ENCODE measurements at places on chromosomes 13 and 19.

- no peak for DNase-seq
These were observed 401.1 kb upstream of the SPRY2 start for GRCh38 chr13:80742033-80742432.

GRCh38 chr19:41872384-41872774 is 4.7 kb upstream of the CD79A start:
- DNase-seq: no peak

- DNase-seq: no peak
These were observed 56.4 kb upstream of the TRPC4 start for GRCh38 chr13:37925878-37926473.

DNA sequence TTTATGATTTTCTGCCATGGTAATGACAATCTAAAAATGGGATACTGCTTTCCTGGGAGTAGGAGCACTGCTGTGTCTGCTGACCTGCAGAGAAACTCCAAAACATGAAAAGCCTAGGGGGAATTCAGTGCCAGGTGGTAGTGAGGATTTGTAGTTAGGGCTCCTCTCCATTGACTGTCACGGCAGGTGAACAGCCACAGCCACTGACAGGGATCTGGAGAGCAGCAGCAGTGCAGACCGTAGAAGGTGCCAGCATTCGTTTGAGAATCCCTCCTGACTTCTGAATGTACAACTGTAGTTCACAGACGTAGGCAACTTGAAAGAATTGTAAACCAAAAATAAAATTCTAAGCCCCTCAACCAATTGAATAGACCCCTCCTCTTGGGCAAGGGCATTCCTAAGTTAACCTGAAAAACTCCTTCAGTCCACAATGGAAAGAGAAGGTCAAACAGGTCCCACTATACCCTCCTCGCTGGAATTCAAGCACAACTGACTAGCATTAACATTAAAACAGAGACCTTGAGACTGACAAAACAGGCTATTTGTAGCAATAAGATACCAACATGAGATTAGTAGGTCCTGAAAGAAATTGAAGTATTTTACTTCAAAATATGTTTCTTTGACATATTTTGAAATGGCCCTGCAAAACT is 1328.8 kb downstream of the OLFM4 start:
- DNase-seq: no peak

GRCh38 chr19:58252102-58252685 is 23.5 kb downstream of the ZNF544 start:
- no peak for DNase-seq

DNA sequence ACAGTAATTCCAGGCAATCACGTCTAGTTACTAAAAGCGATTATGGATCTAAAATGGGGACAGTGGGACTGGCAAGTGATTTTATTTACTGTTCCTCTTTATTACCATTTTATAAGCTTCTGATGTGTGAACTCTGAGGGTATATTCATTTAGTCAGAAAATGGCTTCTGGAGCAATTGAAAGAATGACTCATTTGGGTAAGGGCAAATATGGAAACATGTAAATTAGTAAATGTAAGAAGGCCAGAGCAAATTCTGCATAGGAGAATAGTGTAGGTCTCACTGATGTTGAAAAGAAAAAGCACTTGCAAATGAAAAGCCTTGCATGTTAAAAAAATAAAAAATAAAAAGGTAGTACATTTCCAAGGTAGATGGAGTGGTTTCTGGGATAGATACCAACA is 262.2 kb downstream of the KLF5 start:
- no peak for DNase-seq

DNA sequence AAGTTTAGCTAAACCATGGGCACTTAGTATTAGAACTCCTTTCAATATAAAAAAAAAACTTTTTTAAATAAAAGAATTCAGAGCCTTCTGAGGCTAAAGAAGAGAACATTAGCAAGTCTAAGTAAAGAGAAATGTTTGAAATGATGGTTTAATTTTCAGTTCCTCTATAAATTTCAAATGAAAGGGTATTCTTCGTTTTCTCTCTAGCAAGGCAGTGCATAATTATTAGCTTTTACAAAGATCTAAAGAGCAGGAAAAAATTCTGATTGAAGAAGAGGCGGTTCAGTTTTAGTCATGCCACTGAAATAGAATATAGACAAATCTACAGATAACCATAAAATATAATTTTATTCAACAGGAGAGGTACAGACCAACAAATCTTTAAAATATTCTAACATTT is 18.0 kb downstream of the SUCLA2 start:
- no peak for DNase-seq

GRCh38 chr13:107376341-107377125 is 808.6 kb upstream of the ARGLU1 start:
- no peak for DNase-seq

- no peak for DNase-seq
These were observed 86.5 kb upstream of the FBXL3 start for GRCh38 chr13:77113496-77113895.

GRCh38 chr13:113879494-113880360 is 15.9 kb upstream of the GAS6 start:
- DNase-seq: no peak

- DNase-seq: no peak
These were observed 9.5 kb upstream of the ZNF541 start for GRCh38 chr19:47582320-47582909.

DNA sequence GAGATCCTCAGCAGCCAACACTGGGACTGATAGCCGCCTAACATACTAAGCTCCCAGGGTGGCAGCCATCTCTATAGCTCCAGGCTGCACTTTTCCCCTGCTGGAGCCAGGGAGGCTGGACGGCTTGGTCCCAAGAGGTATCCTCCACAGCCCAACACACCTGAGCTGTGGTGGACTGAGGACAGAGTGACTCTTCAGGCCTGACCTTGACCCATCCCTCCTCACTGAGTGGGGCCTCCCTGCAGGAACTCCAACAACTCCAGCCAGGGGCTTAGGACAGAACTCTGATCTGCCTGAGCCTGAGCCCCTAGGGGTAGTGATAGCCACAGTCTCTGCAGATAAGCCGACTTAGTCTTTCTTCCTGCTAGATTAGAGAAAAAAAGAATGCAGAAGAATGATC is 958.1 kb upstream of the PRR20A start:
- no peak for DNase-seq

DNA sequence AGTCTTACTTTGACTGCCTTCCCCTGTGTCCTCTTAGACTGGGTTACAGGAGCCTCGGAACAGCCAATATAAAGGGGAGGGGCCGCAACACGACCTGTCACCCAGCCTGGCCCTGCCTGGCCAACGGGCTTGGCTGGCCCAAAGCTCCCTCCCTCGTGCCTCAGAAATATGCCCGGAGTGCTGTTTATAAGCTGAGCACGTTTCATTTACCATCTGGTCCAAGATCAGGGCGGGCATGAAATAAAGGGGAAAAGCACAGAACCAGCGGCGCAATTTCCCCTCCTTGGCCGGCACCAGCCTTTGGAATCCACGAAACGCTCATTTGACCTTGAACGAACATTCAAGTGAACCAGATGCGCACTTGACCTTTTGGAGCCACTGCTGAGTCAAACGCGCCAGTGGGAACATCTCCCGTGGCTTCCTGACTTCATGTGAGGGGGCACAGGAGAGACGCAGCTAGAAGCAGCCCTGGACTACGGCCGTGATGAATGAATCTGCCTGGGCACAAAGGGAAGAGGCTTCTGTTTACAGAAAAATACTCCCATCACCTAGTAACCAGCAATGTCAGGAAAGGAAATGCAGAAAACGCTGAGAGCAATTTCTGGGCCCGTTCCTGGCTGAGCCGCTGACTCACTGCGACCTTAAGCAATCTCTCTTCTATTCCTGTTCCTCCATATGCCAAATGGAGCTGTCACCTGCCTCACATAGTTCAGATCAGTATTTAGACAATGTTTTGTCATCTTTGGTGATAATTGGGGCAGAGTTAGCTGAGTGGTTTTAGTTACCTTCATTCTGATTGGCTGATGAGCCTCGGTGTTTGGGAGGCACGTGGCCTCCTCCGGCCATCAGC is 53.3 kb downstream of the RFX2 start:
- DNase-seq: no peak

GRCh38 chr13:109945206-109945960 is 159.0 kb upstream of the IRS2 start:
- no peak for DNase-seq

GRCh38 chr13:97574926-97575325 is 141.0 kb downstream of the RAP2A start:
- DNase-seq: no peak

DNA sequence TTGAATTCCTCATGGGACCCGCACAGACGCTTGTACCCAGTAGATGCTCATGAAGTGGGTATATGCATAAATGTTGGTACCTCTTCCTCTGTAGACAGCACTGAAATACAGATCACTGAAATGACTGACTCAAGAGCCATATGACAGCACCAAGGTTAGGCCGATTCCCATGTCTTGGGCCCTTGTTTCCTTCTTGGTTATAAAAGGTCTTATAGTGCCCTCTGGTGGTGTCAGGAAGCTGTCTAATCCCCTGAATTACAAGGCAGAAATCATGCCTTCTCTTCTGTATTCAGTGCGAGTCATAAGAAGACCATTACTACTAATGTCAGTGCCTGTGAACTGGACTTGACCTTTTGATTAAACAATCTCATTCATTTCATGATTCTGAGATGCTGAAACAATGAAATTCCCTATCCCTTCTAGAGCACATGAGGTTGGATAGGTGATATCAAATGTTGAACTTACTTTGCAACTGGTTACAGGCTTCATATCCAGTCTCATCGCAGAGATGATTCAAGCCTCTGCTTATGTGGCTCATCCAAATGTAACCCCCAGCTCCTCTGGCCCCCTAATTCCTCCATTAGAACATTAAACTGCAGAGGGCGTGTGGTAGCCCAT is 59.7 kb downstream of the SPATA13 start:
- peak; percentile 38 for DNase-seq

DNA sequence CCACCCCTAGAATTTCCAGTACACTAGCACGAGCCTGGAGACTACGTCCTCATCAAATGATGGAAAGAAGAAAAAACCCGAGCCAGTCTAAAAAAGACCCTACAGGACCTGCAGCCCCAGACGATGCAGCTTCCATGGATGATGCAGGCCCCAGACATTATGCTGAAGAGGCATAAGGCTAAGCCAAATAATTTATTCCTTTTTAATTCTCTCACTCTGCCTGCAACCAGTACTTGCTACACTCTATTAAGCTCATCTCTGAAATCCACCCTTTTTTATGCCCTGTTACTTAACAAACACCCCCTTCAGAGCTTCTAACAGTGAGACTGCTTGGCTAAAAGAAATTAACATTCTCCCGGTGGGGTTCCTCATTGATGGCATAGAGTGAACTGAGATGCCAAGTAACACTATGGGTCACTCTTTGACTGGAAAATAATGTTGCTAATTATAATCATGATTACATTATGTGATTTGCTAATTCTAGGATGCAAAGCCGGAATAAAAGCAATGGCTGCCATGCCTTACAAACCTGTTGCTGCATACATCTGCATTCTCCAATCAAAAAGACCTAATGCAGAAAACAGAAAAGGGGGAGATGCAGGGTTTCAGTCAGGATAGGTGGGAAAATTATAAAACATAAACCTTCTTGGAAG is 1462.4 kb downstream of the UQCRFS1 start:
- no peak for DNase-seq

DNA sequence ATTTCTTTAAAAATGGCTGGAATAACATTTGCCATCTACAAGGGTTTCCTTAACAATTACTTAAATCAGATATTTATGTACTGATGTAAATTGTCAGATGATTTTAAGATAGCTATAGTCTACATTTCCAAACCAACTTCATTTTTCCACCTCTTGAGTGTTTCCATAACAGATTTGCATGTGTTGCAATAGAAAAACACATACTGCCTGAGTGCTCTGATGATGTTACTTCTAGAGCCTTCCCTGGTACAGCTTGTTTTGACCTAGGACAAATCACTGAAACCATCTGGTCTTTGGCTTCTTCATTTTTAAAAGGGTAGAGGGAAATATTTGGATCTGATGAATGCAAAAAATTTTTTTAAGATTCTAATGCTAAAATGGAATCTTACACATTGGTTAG is 245.9 kb downstream of the PCDH9 start:
- no peak for DNase-seq

DNA sequence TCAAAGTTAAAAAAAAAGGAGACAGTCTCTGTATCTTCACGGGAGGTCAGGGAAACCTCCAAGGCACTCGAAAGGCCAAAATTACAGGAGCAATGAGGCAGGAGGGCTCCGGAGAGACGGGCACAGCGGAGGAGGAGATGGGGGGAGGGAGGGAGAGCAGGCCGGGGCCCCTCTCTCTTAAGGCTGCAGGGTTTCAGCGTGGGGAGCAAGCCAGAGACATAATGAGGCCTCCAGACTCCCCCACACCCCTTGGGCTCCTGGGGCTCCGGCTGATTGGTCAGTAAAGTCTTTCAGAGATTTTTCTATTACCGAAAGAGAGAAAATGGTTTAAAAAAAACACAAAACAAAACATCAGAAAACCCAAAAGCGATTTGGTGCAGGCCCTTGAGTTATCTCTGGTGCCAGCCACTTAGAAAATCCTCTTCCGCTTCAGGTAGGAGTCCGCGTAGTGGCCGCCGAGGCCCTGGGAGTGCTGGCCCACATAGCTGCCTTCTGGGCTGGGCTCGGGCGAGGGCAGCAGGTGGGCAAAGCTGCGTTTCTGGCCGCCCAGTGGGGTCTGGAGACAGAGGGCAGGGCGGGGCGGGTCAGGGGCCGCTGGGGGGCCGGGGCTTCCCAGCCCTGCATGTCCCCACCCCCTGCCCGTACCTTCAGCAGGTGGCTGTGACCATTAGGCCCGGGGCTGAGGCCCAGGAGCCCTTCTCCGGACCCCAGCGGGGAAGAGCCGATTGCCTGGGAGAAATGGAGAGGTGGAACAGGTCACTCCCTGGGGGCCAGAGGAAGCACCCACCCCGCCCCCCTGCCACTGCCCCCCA is 1.4 kb upstream of the FDX2 start:
- no peak for DNase-seq

DNA sequence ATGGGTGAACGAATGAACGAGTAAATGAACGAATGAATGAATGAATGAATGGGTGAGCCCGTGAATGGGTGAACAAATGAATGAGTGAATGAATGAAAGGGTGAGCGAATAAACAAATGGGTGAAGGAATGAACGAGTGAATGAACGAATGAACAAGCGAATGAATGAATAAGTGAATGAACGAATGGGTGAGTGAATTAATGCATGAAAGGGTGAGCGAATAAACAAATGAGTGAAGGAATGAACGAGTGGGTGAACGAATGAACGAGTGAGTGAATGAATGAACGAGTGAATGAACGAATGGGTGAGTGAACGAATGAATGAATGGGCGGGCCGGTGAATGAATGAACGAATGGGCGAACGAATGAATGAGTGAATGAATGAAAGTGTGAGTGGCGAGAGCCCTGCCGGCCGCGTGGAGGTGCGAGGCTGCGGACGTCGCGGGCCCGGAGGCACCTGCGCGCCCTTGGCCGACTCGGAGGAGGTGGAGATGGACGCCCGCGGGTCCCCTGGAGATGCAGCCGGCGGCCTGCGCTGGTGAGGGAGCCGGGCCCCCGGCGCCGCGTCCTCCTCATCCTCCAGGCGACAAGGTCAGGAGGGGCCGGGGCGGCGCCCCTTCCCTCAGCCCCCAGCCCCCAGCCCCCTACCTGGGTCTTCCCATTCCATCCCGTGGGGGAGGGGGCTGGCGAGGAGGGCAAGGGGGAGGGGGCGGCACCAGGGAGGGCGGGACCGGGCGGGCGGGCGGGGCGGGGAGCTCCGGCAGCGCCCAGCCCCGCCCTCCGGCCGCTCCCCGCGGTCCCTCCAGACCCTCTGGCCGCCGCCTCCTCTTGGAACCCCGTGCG is 15.4 kb downstream of the ANKRD24 start:
- DNase-seq: no peak

GRCh38 chr13:42543215-42543797 is 30.6 kb upstream of the TNFSF11 start:
- no peak for DNase-seq

- DNase-seq: no peak
These were observed 43.1 kb downstream of the SLITRK1 start for GRCh38 chr13:83839146-83839545.

Measured in nucleus accumbens (tissue), 56 donors.